Putamen (tissue), 1 donor: ENCODE measurements at places on chromosomes 5 and 9.

- DNase-seq: no peak
Measured at GRCh38 chr5:54388409-54388808, 67.1 kb upstream of the HSPB3 start.

- DNase-seq: no peak
Measured at GRCh38 chr5:116645627-116646026, 71.0 kb upstream of the SEMA6A start.

DNA sequence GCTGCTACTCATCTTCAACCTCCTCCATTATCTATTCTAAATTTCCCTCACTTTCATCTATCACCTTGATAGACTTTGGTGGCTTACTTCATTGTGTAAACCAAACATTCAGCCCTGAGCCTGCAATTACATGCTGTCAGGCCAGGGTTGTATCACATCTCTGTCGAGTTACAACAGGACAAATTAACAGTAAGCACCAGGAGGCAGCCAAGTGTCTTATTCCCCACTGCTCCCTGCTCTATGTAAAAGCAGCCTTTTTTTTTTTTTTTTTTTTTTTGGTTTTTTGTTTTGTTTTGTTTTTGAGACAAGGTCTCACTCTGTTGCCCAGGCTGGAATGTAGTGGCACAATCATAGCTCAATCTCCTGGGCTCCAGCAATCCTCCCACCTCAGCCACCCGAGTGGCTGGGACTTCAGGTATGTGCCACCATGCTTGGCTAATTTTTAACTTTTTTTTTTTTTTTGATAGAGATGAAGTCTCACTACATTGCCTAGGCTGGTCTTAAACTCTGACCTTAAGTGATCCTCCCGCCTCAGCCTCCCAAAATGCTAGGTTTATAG is 15.2 kb upstream of the ZCCHC9 start:
- no peak for DNase-seq

DNA sequence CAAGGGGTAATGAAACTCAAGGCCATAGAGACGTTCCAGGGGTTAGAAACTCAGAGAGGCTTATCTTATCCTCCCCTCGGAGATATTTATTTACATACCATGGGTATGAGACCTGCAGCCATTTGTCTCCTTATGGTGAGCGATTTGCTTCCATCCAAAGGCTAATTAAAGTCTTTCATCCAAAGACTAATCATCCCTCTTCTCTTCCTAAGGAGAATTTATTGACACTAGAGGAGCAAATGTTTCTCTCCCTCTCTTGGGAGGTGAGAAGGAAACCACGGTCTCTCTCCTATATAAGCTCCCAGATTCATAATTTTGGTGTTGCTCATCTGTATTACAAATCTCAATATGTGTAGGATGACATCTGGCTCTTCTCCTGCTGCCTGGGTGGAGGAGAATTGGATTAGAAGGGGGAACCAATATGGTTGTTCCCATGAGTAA is 31.0 kb upstream of the RPS23 start:
- DNase-seq: no peak

- DNase-seq: no peak
Measured at GRCh38 chr9:130298662-130299279, 33.2 kb downstream of the HMCN2 start.

- no peak for DNase-seq
Measured at GRCh38 chr5:79330071-79330470, 94.1 kb downstream of the JMY start.

DNA sequence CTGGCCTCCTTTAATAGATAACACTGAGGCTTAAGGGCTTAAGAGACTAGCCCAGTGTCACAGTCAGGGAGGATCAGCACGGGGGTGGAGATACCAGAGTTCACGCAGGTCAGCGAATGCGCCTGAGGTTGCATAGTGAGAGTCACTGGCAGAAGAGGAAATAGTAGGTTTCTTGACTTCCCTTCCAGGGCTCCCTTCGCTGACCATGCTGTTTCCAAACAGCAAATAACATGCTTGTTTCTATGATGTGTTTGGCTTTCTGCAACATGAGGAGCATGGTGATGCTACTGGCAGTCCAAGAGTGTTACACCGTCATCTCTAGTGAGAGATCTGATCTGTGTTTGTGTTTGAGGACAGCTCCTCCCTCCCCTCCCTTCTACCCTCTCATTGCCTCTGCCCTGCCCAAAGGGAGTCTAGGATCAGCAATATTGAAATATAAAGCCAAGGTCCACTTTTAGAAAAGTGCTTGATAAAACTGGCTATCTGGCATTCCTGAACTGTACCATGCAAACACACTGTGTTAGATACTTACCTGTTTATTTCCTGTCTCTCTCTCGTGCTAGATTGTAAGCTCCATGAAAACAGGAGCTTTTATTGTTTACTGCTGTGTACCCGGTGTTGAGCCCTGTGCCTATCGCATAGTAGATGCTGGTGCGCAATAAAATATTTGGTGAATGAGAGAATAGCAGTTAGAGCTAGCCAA is 12.3 kb downstream of the TLE4 start:
- DNase-seq: no peak

- DNase-seq: no peak
Measured at GRCh38 chr5:42750507-42750906, 6.1 kb upstream of the CCDC152 start.

GRCh38 chr5:152404494-152404893 is 585 bp downstream of the NMUR2 start:
- no peak for DNase-seq

GRCh38 chr5:8340261-8340660 is 471.3 kb downstream of the MTRR start:
- no peak for DNase-seq

GRCh38 chr5:44532981-44533380 is 143.8 kb upstream of the FGF10 start:
- no peak for DNase-seq

DNA sequence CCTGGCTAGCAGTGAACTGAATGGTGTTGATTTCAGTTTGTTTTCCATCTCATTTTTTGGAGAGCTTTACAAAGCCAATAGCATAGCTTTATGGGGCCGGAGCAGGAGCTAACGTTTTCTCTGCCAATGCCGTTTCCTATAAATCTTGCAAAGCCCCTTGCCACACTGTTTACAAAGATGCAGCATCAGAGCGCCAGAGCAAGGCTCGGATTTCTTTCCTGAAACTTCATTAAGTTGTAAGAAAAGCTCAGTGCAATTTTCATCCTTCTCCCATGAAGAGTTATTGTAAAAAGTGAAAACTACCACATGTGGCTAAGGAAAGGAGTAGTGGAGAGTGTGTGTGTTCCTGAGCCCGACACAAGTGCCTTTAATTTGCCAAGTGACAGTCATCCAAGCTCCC is 178.2 kb upstream of the GDNF start:
- DNase-seq: no peak

- DNase-seq: no peak
Measured at GRCh38 chr9:38419181-38419580, 5.1 kb downstream of the IGFBPL1 start.

- DNase-seq: no peak
Measured at GRCh38 chr5:170145462-170145861, 39.8 kb downstream of the FOXI1 start.
